ENCODE measurements at places on chromosomes 3 and 15. TPM values are rescaled to one million over a fixed set of nuclear protein-coding genes. Genes with fewer than 3 reads are reported as not detected.

The RARRES1 gene
- total RNA-seq = 2.5 TPM

The TMEM158 gene
- 17.4 TPM for total RNA-seq

The IDH2 gene
- total RNA-seq = 113 TPM

The ABTB1 gene
- 98.1 TPM for total RNA-seq

The GOLGA6A gene
- total RNA-seq = 1.0 TPM

The CCDC39 gene
- 1.3 TPM for total RNA-seq

The SLC22A13 gene
- 4.1 TPM for total RNA-seq

The DUOX1 gene
- total RNA-seq = 0.43 TPM

The MFGE8 gene
- total RNA-seq = 90.0 TPM

The POTEB gene
- not detected for total RNA-seq

The CCR3 gene
- total RNA-seq = not detected
